ENCODE measurements at places on chromosomes 4 and X.

DNA sequence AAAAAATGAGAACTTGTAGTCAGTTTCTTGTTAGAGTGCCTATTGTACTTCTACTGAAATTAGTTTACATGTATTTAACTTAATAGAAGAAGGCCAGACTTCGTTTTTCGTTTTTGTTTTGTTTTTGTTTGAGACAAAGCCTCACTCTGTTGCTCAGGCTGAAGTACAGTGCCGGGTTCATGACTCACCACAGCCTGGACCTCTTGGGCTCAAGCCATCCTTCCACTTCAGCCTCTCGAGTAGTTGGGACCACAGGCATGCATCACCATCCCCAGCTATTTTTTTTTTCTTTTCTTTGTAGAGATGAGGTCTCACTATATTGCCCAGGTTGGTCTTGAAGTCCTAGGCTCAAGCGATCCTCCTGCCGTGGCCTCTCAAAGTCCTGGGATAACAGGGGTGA, 793.9 kb downstream of the ADGRL3 start:
- no peak for DNase-seq

DNA sequence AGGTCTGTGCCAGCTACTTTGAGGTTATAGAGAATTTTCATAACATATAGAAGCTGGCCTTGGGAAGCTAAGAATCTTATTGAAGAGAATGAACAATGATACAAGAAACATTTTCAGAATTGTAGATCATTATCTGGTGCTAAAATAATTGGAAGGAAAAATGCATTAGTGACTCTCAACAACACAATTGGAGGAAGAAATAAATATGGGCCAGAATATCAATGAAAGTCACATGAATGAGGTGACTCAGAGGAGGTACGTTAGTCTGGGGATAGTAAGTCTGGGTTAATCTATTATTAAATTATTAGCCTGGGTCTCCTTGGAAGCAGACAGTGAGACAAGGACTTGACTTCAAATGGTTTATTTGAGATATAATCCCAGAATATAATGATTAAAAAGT, 529.3 kb upstream of the SLIT2 start:
- DNase-seq: peak; percentile 32

GRCh38 chr4:100796332-100796731, 278.5 kb upstream of the EMCN start:
- DNase-seq: no peak

- DNase-seq: no peak
These were observed 691 bp upstream of the USP46 start for GRCh38 chr4:52659722-52660261.

GRCh38 chrX:105269386-105269785, 48.9 kb upstream of the TEX13A start:
- no peak for DNase-seq

DNA sequence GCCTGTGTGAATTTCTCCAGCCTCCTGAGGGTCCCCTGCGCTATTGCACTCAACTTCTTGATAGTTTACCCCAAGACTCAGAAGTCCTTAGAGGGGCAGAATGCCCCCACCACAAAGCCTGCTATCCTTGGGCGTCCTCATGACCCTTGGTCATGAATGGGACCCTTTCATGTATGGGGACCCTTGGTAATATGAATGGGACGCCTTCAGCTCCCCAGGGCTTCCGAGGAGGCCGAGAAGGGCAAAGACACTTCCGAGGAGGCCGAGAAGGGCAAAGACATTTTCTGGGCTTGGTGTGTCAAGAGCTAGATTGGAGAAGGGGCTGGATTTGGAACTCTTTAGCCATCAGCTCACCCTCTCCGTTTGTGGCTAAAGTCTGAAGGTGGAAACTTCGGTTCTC, 8.6 kb downstream of the SHOX start:
- DNase-seq: no peak

DNA sequence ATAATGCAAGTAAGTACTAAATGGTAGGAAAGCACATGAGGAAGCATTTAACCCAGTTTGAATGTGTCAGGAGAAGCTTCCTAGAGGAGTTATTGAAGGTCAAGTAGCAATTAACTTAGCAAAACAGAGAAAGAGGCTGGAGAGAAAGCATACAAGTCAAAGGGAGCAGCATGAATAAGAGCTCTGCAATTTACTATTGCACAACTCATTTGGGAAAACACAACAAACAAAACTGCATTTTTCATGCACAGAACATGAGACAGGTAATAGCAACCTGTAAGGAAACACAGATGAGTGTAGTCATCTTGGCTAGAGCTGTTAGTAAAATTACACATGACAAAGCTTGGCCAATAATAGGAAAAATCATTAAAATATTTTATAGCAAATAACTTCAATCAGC, 538.1 kb downstream of the PPP4R3C start:
- no peak for DNase-seq

DNA sequence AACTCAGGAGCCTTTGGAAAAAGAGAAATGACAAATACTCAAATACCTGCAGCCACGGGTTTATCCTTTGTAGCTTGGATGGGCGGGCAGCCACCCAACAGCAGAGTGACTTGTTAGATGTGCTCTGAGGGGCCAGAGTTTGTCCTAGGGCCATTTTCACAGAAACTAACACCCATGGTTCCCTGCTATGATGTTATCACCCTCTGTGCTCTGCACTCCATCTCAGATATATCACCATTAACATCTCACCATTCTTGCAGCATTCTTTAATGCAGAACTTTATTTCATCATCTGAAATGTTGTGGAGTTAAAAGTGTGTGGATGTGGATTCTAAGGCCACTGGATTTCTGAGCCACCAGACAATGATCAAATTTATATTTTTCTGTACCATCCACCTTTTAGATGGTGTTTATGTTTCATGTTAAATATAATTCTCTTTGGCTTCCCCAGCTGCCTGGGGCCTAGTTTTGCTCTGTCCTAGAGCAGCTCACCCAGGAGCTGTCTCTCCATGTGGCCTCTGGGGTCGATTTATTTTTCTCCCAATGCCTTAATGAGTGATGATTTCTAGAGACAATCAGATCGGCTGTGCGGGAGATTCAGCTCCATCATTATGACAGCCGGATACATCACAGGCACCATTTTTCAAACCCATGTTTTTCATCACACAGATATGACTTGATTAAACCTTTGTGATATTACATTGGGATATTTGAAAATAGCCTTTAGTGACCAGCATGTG, 380.8 kb downstream of the BCOR start:
- no peak for DNase-seq

GRCh38 chrX:149949743-149950436, 11.6 kb upstream of the EOLA2 start:
- no peak for DNase-seq

DNA sequence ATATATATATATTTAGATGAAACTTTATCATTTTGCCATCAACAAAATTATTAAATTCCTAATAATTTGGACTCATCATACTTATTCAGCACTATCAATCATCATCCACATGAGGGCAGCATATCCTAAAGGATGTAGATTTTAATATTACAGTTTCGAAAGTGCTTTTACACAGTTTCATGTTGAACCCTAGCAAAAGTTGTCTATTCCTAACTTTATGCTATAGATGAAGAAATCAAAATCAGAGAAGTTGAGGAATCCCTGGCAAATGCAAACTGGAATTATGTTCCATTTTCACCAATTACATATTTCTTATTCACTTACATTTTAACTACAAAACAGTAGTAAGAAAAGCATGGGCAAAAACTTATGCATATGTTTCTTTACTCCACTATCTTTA, 36.6 kb upstream of the UGT2A1 start:
- peak; percentile 20 for DNase-seq

- no peak for DNase-seq
These were observed 96.8 kb upstream of the FAT1 start for GRCh38 chr4:186820391-186820891.

DNA sequence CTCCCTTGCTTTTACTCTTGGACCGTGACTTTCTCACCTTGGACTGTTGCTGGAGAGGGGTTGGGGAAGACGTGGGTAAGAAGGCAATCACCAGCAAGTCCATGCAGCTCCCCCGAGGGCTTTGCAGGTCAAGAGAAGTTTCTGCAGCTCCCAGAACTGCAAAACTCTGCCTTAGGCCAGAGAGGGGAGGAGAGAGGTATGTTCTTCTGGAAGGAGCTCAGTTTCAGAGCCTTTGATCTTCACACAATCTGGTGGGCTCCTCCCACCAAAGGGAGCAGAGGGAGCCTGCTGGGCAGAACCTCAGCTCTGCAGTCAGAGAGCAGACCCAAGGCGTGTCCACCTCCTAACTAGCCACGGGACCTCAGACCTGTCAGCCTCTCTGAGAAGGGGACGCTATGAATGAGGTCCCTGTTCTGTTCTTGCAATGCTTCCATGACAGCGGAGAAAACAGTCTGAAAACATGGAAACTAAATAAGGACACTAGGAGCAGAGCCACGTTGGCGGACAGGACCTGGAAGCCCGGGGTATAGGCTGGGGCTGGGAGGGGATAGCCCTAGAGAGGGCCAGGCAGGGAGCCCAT, 92.8 kb downstream of the EVC2 start:
- DNase-seq: no peak

DNA sequence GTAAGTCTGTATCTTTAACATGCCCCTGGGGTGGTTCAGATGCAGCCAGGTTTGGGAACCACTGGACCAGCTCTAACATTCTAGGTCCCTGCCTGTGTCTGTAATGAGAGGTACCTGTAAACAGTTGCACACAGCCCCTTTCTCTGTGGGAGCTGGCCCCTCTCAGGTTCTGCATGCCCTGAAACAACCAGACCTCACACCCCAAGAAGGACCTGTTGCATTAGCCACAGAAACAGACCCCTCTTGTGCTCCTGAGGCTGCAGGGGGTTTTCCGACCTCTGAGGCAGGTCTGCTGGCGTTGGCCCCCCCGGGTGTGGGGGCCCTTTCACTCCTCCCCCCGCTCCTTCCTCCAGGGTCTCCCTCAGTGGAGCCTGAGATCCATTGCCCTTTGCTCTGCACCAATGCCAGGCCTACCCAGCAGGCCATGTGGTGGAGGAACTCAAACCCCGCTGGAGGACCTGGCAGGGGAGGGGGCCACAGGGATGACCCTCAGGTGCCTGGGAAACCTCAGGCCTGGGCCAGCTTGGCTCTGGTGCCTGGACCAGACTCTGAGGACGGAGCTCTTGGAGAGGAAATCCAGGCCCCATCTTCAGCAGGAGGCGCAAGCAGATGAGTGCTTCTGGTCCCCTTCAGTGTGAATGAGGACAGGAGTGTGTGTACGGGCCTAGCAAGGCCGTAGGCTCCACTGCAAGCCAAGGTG, 61.4 kb upstream of the PJA1 start:
- no peak for DNase-seq

DNA sequence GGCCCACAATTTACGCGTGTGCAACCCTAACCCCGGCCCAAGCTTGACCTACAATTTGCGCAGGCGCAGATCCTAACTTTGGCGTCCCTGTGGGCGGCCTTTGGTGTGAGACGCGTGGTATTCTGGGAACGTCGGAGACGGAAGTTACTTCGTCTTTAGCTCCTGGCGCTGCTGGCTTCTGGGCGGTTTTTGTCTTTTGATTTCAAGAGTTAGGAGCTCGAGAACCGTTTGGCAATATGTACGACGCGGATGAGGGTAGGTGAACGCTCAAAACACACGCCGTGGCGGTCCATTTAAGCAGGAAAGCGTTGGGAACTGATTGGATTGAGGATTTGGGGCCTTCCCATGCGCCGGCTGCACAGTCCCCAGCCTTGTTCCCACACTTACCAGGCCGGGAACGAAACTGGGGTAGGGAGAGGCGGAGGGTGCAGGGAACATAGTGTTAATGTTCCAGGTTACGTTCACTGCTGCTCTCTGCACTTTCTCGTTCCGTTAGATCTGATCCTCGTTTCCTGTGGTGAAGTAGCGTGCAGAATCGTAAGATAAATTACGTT, at the start of gene POLR2B:
Gene POLR2B (plus strand): TSS at position 147 of the 554 bp plus-strand sequence. CDS start 90 bp downstream, at position 237.
- peak; percentile 75 for DNase-seq

DNA sequence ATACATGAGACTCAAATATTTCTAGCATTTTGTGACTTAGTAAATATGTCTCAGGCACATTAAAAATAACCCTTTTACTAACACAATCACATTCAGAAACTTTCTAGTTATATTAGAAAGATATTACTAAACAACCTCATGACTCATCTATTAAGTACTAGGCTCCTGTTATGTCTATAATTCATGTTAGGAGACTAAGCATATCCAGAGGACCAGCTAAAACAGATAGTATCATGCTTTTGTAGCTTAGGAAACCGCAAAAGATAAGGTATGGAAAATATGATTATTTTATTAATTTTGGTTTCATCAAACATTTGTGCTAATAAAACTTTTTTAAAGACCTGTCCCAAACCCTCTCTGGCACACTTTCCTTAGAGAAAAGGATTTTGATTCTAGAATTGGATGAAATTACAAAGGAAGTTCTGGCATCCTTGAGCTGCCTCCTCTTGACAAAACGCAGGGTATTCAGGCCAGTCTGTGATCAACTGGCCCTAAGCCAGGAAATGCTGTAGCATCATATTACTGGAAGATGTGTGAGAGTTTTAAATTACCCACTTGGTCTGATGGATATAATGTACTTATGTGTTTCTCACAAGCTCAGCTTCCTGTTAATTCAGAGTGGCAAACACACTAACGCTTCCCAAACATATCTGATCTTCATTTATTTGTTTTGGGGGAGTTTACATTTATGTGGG, 60.4 kb downstream of the NRK start:
- DNase-seq: no peak

DNA sequence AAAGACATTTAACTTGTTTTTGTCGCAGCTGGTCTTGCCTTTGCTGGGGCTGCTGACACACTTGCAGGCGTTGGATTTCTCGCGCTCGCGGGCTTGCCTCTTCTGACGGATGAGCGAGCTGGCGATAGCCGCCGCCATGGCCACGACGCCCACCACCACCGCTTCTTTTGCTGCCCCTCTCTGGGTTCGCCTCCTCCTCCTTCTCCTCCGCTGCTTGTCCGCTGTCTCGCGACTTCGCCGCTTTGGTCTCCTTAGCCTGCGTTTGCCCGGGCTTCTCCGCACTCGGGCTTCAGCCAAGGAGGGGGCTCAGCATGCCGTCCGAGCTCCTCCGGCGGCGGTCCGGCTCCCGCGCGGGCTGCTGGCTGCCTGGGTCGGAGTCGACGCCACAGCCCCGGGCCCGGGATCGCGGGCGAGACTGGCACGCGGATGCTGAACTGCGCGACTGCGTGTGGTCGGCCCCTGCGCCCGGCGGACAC, 613 bp downstream of the FGF13 start:
- no peak for DNase-seq
